Sigmoid colon (tissue), 7 donors: ENCODE measurements at places on chromosomes 1 and 21.

- peak; percentile 75 for DNase-seq
Observed at GRCh38 chr1:115642168-115643072, 650 bp downstream of the VANGL1 start.

- no peak for DNase-seq
Observed at GRCh38 chr1:112320058-112320457, 76.0 kb upstream of the CTTNBP2NL start.

GRCh38 chr1:162110910-162111309 lies 41.4 kb downstream of the NOS1AP start:
- DNase-seq, result no peak

GRCh38 chr1:109094377-109094803 lies 3.8 kb downstream of the TMEM167B start:
- no peak for DNase-seq

DNA sequence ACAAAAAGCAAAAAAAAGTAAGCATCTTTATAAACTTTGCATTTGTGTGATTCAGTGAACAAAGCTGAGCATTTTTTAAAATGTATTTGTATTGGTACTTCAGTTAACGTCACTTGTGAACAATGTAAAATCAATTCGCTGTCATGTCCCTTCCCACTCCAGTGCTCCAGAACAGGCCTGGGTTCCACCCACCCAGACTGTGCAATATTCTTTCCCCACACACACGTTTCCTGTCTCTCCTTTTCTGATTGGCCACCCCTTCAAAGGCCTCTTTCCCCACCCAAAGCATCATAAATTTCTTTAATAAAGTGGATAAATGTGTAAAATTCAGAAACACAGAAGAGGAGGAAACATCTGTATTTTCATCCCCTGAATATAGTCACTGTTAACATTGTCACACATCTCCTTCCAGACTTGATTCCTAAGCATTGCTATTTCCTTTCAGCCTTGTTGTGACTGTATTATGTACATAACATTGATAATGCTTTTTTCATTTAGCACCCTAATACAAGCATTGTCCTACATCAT lies 12.0 kb downstream of the CLEC20A start:
- no peak for DNase-seq

GRCh38 chr1:208928349-208929010 lies 655.0 kb upstream of the CAMK1G start:
- no peak for DNase-seq

DNA sequence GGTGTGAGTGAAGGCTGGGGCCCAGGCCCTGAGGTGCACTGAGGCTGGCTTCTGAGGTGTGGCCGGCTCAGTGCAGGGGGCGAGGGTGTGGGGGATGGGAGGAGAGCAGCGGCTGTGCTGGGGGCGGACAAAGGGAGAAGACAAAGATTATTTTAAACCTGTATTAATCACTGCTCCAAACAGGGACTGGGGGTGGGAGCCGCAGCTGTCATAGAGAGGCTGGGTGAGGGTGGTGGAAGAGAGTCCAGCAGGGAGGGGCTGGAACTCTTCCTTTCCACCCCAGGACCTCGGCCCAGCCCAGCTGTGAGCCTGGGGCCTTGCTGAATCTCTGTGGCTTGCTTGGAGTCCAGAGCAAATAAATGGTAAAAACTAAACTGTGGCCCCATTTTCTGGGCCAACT lies 106.9 kb downstream of the KCND3 start:
- no peak for DNase-seq

DNA sequence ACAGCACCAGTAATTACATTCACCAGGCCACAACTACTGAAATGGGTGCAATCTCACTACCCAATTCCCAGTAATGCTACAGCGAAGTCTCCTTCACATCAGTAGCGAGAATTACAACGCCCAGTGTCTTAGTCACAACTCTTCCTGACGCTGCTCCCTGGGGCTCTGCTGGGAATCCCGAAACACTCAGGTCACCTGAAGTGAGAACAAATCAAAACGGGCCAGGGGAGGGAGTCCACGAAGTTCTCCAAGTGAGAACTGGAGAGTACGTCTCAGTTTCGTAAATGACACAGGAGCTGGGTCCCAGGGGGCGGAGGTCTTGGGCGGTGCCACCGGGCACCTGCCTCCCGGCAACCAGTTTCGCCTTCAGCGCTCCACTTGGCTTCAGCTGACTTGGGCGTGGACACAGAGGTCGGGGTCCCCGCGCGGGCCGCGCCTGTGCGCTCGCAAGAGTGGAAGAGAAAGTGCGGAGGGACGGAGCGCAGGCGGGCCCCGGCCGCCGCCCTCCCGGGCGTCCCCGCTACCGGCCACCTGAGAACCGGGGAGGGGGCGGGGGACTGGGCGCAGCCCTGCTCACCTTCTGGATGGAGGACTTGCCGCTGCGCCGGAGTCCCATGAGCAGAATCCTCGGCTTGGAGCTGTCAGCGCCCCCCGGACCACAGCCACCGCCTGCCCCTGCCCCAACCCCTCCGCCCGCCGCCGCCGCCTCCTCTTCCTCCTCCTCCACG lies 575 bp downstream of the RRAGC start:
- peak; percentile 77 for DNase-seq

DNA sequence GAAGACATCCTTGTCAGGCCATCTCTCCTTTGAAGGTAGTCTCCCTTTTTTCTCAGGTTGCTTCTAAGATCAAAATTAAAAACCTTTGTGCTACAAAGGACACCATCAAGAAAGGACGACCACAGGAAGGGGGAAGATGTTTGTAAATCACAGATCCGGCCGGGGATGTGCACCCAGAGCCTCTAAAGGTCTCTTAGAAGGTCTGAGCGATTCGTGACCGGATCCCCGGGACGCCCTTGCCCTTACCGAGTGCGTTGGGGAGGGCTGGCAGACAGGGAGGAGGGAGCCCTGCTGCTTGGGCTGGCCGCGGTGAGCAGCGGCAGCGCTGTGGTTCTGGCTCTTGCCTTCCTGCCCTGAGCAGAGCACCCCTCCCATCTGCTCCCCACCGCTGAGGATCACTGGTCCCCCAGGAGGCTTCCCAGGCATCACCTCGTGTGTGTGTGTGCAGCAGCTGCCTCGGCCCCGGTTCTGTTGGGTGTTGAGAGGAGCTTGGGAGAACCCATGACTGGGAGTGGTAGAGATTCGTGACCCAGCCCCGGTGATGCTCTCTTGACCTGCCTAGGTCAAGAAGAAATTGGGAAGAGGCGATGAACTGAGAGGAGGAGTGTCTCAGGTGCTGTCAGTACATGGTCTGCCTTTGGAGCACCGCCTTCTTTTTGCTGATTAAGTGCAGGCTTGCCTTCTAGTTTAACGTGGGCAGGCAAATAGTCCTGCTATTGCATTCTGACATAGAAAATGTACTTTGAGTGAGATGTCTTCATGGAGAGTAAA lies 34.5 kb downstream of the AGPAT3 start:
- DNase-seq, result peak; percentile 44

- no peak for DNase-seq
Observed at GRCh38 chr1:177858332-177858821, 111.5 kb downstream of the SEC16B start.

DNA sequence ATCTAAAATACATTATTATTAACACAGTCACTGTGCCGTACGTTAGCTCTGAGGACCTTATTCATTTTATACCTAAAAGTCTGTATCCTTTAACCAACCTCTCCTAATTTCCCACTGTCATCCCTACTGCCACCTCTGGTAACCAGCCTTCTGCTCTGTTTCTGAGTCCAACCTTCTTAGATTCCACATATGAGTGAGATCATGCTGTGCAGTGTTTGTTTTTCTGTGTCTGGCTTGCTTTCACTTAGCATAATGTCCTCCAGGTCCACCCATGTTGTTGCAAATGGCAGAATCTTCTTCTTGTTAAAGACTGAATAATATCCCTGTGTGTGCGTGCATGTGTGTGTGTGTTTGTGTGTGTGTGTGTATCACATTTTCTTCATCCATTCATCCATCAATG lies 64.2 kb downstream of the ETS2 start:
- no peak for DNase-seq

GRCh38 chr1:224675590-224675989 lies 59.5 kb downstream of the CNIH3 start:
- DNase-seq, result no peak

- DNase-seq, result no peak
Observed at GRCh38 chr1:227707846-227708245, 27.3 kb downstream of the JMJD4 start.

DNA sequence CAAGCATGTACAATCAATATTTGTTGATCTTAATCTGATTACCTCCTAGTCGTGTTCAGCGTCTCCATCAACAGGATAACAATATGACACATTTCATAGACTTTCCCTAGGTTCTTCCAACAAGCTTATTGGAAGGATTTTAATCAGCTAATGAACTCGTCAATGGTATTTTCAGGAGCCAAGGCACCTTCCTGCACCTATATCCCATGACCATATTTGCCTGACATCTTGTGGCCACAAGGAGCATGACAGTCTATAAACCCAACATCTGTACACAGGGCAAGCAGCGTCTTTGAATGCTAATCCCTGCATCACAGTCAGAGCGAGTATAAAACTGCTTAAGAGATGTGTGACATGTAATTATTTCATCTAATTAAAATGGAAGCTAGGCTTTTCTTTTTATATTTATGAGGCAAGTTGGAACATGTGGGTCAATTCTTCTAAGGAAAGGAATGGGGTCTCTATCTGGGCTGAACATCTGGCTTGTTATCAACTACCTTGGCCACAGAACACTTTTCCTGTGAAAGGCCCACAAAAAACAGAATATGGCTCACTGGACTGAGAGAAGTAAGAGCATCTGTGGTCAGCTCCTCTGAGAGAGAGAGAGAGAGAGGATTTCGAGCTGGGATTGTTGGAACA lies 388.8 kb downstream of the NTNG1 start:
- no peak for DNase-seq
